Stimulated activated naive CD8-positive, alpha-beta T cell treated with anti-CD3 and anti-CD28 coated beads, Interleukin-15, Interleukin-2, amounts not matched to agents 100 U/mL and 50 U/mL, for 24 hours (primary cell): ENCODE measurements at places on chromosomes 12 and 14.

DNA sequence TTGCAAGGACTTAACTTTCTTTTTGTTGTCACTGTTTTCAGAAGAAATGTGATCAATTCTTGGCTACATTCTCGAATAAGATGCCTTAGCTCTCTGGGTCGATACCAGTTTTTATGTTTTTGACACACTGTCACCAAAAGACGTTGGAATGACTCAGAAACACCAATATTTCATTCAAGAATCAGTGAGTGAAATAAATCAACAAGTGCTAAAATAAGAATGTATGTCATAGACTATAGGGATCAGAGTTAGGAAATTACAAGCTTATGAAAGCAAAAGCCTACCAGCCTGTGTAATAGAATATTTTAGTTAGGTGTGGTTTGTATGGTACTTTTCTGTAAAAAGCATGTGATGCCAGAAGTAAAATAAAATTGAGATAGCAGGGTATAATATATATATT is 17.8 kb downstream of the PPHLN1 start:
- DNase-seq: no peak

DNA sequence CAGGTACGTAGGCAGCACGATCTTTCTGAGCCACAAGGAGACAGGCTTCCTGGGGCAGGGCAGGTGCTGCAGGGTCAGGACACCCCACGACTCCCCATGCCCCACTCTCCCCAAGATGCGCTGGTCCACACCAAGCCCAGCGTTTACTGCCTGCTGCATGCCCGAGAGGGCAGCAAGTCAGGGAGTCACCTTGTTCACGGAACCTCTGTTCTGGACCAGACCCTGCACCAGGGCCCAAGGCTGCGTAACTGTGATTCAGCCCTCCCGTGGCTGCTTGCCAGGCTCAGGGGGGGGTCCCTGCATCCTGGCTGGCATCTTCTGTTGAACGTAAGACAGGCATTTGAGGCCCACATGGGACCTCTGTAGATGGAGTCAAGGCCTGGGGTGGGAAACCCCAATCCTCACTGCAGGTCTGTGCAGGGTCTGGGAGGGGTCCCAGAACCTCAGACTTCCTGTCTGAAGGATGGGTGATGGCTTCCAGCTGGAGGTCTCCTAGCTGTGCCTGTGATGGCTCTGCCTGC is 228.6 kb upstream of the RTL1 start:
- no peak for DNase-seq

DNA sequence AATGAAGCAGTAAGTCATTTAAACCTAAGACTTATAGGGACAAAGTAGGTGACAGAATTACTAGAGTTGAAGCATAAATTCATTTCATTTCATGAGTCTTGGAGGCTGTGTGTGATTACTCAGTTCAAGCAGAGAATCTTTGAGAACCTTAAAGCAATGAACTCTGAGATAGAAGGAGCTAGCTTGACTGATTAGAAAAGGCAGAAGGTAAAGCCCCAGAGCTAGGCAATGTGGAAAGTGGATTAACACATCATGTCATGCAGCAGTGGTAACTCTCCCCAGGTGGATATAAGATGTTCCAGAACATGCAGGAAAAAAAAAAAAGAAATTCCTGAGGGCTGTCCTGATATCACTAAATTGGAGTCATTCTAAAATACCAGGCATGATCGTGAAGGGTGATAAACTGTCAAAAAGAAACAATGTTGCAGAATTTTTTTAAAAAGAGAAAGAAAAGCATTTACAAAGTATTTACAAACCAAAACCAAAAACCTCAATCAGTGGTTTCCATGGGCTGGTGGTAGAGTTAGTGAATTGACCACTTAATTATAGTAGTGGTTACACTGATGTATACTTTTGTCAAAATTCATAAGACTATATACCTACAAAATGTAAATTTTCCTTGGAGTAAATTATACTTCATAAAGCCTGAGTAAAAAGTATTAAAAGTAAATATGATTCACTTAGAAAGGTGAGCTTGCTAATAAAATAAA is 12.7 kb upstream of the SLC16A7 start:
- DNase-seq: no peak

DNA sequence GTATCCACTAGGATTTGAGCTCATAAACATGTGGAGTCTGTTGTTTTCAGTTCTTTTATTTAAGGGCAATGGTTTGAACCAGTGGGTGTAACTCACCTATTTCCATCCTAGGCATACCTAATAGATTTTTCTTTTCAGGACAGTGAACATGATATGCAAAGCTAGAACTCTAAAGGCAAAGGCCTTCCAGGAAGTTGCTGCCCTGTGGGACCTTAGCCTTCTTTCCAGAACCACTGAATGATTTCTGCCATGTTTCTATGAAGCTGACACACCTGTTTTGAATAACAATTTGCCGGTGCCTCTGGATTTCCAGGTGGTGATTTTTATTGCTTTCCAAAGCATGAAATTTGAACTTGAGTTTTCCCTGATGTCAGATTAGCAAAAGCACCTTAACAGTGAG is 372.9 kb upstream of the FAR2 start:
- DNase-seq: no peak

DNA sequence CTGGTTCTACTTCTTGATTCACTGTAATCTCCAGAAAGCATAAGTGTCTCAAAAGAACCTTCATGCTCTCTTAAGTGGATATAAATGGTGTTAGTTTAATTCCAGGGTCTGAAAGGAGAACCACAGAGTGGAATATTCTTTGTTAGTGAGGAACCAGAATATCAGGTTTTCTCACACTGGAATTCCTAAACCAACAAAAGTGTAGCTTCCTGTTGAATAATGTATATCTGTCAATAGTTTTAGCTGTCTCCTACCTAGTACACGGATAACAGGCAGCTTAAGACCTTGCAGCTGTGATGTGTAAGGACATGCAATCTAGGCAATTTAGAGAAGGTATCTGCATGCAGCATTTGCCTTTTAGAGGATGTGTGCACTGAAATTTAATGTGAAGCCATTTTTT is 24.0 kb downstream of the LRIG3 start:
- no peak for DNase-seq

DNA sequence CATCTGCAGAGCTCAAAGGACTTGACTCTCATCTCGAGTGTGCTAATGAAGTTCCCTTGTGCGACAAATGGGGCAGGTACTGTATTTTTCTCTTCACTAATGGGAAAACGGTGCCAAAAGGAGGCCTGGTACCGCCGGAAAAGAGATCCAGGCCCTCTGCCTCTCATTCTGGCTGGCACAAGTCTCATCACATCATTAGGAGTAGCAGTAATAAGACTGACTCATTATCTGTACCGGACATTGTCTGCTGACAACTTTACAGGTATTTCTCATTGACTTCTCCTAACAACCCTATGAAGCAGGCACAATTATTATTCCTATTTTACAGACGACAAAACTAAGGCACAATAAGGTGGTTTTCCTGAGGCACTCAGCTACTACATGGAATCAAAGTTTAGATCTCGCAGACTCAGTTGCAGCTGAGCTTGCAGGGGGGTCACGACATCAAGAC is 668 bp downstream of the APPL2 start:
- no peak for DNase-seq

DNA sequence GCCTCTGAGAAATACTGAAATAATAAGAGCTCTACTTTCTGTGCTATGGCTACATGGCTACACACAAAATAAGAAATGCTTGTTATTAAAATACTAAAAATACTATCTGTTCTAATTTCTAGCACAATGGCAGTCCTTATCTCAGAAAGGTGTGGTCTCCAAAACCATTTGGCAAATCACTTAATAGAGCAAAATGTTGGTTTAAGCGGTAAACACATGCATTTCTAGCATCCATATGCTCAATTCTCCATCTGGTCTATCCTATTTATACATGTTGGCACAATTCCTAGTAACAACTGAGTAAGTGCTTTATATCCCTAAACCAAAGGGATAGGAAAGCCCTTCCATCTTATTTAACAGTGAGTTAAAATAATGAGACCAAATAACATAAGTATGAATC is 107.0 kb downstream of the PAPLN start:
- no peak for DNase-seq

DNA sequence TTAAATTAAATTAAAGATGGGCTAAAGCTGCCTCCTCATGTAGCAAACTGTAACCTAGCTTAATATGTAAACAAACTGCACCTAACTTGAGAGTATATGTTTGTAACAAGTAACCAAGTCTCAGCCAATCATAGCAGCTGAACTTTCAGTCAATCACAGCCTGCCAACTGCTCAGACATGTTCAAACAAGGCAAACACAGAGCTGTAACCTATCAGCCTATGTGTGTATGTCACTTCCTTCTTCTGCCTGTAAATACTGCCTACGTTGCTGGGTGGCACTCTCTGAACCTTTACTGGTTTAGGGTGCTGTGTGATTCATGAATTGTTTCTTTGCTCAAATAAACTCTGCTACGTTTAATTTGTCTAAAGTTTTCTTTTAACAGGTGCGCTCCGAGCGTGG is 2.9 kb downstream of the SERPINA6 start:
- DNase-seq: no peak

- no peak for DNase-seq
These were observed 31.0 kb upstream of the GALNT9 start for GRCh38 chr12:132360410-132360809.

DNA sequence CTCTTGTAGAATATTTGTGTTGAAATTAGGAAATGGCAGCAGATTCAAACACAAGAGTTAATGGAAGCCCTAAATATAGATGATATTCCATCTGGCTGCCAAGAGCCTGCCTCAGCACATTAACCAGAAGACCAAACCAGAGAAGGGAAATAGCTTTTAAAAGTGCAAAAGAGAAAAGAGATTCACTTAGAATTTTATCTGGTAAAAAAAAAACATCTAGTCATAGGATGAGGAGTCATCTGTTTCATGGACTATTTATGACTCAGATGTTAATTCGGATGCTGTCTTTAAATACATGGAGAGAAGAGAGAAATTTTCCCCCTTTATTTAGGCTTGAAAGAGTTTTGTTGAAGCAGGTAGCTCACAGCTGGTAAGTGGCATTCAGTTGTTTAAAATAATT is 201.6 kb upstream of the NUDT4 start:
- no peak for DNase-seq

GRCh38 chr12:65695113-65695865 is 129.0 kb upstream of the HMGA2 start:
- no peak for DNase-seq

DNA sequence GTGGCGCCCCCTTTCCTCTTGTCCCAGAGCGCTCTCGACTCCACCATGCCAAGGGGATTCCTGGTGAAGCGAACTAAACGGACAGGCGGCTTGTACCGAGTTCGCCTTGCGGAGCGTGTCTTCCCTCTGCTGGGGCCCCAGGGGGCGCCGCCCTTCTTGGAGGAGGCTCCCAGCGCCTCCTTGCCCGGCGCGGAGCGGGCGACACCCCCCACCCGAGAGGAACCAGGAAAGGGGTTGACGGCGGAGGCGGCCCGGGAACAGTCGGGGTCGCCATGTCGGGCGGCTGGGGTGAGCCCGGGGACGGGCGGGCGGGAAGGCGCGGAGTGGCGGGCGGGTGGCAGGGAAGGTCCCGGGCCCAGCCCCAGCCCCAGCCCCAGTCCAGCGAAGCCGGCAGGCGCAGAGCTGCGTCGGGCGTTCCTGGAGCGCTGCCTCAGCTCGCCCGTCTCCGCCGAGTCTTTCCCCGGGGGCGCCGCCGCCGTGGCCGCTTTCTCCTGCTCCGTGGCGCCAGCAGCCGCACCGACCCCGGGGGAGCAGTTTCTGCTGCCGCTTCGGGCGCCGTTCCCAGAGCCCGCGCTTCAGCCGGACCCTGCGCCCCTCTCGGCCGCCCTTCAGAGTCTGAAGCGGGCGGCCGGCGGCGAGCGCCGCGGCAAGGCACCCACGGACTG is 376 bp downstream of the INSM2 start:
- DNase-seq: peak; percentile 9

- DNase-seq: no peak
These were observed 288.0 kb downstream of the ERC1 start for GRCh38 chr12:1279050-1279449.

- DNase-seq: no peak
These were observed 204.6 kb upstream of the PLXNC1 start for GRCh38 chr12:93943780-93944179.

- no peak for DNase-seq
These were observed 37.8 kb upstream of the PLBD1 start for GRCh38 chr12:14605401-14605989.

DNA sequence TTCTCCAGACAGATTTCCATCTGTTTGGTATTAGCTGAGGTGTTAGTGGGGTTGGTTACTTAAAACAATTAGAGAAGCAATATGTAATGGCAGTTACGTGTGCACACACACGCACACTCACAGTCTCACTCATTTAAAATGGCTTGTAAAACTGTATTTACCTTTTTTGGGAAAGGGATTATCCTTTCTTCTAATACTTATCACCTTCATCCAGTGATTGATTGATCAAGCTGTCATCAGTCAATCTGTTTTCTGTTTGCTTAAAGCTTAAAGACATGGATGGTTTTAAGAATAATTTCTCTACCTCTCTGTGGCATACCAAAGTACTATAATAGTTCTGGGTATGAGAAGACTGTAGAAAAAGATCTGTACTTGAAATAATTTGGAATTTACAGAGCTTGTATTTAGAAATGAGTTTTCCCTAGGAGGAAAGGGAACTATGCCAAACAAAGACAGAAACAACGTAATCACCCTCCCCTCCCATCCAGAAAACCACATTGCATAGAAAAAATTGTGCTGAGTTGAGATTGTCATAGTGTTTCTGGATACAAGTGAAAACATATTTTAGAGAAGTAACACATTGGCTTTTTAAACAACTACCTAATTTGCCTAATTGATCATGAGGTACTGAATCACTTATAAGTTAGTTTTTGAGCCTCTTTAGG is 455.8 kb downstream of the PCNX1 start:
- no peak for DNase-seq

- no peak for DNase-seq
These were observed 13.5 kb downstream of the SLC7A7 start for GRCh38 chr14:22801716-22802115.
